Upper lobe of right lung (tissue), 1 donor: ENCODE measurements at places on chromosomes 12 and 14. TPM values are rescaled to one million over a fixed set of nuclear protein-coding genes. Genes with fewer than 3 reads are reported as not detected.

DNA sequence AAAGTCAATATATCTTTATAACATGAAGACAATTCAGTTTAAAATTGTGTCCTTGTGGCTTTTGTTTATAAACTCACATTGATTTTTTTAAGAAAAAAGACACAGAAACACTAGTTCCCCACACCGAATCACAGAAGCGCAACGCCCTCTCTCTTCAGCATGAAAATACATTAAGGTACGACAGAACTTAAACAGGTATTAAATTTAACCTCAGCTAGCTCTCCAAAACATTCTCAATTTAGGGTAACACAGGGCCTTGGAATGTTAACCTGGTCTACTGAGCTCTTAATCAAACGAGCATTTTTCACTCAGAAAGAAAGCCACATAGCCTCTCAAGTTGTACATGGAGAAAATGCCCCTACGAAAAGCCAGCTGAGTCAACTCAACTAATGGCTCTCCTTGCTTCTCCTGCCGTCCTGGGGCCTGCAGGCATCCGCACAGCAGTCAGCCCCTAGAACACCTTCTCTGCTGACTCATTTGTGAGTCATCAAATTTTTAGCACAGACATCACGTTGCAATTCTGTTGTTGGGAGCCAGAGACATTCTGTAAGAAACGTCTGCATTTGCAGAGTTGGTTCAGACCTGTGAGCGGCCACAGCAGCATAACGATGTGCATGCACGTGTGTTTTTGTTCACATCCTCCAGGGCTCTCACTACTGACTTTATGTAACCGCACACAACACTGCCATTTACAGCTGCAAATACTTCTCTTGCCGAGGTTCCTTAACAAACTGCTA, 141.6 kb downstream of the ITPR2 start:
- no peak overlapping the region for H3K4me3 ChIP-seq
- no peak overlapping the region for H3K27ac ChIP-seq
- no peak for DNase-seq

Gene HSPB8
- 70.0 TPM for total RNA-seq

DNA sequence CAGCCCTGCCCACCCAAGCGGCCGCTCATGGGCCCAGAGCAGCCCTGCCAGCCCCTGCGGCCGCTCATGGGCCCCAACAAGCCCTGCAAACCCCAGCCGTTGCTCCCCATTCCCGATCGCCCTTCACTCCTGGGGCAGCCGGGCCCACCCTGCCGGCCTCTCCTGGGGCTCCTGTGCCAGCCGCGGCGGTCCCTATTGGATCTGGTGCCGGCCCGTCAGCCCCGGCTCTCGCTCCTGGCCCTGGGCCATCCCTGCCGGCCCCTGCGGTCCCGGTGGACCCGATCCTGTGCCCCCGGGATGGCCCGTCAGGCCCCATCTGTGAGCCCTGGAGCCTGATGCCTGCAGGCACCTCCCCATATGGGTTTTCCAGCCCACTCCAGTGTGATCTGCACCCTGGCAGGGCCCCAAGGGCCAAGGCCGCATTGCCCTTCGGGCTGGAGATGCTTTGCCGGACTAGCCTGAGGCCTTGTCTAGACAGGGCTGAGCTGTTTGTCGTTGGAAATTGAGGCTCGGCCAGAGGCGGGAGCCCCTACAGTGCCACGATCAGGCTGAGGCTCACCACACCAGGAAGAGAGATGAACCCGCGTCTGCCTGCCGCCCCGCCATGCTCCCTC, 20.3 kb downstream of the FBRSL1 start:
- DNase-seq: no peak
- no peak overlapping the region for H3K27ac ChIP-seq
- H3K4me3 ChIP-seq: no peak overlapping the region

DNA sequence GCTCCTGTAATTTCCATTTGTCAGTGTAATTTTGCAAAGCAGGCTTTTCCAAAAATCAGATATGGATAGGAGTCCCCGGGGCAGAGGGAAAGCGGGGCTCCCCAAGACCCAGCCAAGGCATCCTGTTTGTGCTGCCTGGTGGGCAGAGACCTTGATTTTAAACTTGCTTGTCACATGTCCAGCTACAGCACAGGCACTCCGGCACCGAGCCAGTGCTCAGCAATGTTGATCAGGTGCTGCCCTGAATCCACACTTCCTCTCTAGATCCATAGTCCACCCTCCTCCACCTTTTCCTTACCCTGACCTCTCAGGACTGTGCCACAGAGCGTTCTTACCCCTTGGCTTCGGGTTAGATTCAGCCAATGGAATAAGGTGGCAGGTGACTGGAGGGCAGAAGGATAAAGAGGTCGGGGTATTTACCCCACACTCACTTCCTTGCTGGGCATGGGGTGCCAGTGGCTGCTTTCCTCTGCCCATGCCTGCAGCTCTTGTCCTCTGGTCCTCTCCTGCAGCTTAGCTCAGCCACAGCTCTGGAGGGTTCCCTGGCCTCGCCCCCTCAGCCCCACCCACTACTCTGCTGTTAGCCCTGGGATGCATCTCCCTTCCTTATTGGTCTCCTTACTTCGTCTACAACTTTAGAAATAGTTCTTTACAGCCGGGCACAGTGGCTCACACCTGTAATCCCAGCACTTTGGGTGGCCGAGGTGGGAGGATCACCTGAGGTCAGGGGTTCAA, 80.1 kb downstream of the IRF2BPL start:
- H3K4me1 ChIP-seq: peaks cover 47% of the 10 kb centered on the region
- peak overlapping the region; percentile 84 for H3K27ac ChIP-seq
- H3K27me3 ChIP-seq: no peaks in the 10 kb centered on the region
- no peak overlapping the region for H3K4me3 ChIP-seq
- H3K36me3 ChIP-seq: no peaks in the 10 kb centered on the region
- DNase-seq: peak; percentile 73

Gene MYO1H
- 0.64 TPM for total RNA-seq

DNA sequence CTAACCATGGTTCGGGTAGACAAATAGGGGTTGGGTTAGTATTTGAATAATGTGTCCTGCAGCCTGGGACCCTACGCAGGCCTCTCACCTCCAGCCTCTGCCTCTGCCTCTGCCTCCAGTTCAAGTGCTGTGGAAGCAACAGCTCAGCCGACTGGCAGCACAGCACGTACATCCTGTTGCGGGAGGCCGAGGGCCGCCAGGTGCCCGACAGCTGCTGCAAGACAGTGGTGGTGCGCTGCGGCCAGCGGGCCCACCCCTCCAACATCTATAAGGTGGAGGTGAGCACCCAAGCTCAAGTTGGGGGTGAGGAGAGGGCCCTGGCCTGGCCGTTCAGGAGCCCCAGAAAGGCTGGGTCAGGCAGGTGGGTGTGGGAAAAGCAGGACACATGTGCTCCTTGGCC, 55.9 kb downstream of the TSPAN11 start:
- H3K27me3 ChIP-seq: no peaks in the 10 kb centered on the region
- H3K4me1 ChIP-seq: no peaks in the 10 kb centered on the region
- H3K27ac ChIP-seq: no peak overlapping the region
- no peaks in the 10 kb centered on the region for H3K36me3 ChIP-seq

GRCh38 chr12:130204541-130204953, 42.3 kb downstream of the FZD10 start:
- H3K4me1 ChIP-seq: no peaks in the 10 kb centered on the region
- peaks cover under 1% of the 10 kb centered on the region for H3K27me3 ChIP-seq
- DNase-seq: no peak

DNA sequence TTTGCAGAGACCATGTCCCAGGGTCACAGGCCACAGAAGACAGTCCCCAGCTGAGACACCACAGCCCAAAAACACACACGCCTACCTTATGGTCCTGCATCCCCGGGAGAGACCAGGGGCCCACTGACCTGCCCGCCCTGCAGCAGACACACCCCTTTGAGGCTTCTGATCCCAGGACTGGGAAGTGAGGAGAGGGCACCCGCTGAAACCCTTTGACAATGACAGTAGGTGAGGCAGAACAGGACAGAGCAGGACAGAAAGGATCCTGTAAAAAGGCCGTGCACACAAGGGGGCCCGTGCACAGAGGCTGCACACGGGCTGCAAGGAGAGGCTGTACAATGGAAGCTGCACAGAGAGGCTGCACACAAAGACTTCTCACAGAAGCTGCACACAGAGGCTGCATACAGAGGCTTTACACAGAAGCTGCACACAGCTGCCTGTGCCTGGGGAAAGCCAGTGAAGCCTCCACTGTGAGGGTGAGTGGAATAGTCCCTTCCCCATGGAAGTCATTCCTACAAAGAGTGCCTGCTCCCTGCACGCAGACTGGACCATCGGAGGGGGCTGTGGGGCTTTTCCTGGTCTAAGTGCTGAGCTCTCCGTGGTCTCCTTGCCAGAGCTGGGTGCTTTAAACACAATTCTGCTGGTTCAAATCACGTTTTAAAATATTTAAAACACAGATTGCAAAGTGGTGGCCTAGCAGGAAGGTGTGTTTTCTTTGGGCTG, 16.6 kb upstream of the SFSWAP start:
- H3K36me3 ChIP-seq: no peaks in the 10 kb centered on the region
- no peak overlapping the region for H3K4me3 ChIP-seq
- no peak for DNase-seq

Gene KCNMB4
- total RNA-seq: 6.0 TPM

DNA sequence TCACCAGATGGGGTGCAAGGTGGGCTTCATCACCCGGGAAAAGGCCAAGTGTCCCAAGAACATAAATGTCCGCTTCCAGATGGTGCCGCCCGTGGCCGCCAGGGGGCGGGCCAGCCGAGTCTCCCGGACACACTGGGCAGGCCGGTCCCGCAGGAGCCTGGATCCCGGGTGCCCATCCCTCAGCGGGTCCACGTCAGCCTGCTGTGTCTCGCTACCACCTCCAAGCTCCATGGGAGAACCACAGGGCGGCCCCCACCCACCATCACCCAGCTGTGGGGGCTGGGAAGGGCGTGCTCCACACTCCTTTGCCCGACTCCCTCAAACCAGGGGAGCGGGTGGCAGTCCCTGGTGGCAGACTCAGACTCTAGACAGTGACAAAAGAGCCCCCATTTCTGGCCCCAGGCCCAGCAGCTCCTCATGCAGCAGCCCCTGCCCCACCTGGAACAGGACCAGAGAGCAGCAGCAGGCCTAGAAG, 22.0 kb upstream of the NUDT14 start:
- H3K4me3 ChIP-seq: no peak overlapping the region
- H3K27ac ChIP-seq: no peak overlapping the region
- peaks cover 17% of the 10 kb centered on the region for H3K27me3 ChIP-seq
- H3K36me3 ChIP-seq: no peaks in the 10 kb centered on the region

GRCh38 chr12:29735604-29736003, 48.1 kb downstream of the TMTC1 start:
- no peaks in the 10 kb centered on the region for H3K27me3 ChIP-seq
- H3K36me3 ChIP-seq: no peaks in the 10 kb centered on the region
- no peak for DNase-seq
- H3K4me1 ChIP-seq: no peaks in the 10 kb centered on the region
- no peak overlapping the region for H3K27ac ChIP-seq

DNA sequence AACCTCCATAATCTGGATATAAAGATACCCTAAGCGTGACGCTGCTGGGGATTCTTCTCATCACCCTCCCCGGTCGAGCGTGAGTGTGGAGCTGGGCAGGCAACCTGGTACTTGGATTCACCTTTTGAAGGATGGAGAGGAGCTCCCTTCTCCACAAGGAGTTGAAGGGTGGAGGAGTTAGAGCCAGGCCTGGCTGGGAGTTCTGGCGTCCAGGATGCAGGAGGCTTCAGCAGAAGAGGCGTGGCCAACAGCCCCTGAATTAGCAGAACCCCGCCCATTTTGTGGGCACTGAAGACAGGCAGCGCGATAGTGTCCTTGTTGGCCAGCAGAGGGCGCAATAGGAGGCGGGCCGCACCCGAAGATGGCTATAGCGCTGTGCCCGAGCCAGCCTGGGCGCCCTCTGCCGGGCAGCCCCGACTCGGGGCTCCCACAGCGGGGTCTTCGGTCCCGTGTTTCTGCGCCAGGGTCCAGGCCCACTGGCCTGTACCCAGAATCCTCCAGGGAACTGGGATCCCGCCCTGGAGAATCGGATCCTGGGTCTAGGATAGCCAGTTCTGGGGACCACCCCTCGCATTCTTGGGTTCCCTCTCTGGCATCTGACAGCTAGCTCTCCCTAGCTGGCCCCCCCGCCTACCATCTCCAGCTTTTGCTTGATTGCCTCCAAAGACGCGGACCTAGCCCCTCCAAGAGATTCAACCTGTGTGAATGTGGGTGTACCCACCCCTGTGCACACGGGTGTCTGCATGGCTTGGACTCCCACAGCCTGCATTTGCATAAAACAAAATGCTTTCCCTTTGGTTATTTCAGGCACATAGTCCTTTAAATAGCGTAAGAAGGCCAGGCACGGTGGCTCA, 26.0 kb upstream of the SMUG1 start:
- peaks cover 34% of the 10 kb centered on the region for H3K27me3 ChIP-seq
- H3K4me1 ChIP-seq: peaks cover 29% of the 10 kb centered on the region
- no peak overlapping the region for H3K27ac ChIP-seq
- no peak overlapping the region for H3K4me3 ChIP-seq
- DNase-seq: peak; percentile 92

Gene KRT80
- total RNA-seq: 8.6 TPM

Gene CLEC4C
- total RNA-seq: not detected

DNA sequence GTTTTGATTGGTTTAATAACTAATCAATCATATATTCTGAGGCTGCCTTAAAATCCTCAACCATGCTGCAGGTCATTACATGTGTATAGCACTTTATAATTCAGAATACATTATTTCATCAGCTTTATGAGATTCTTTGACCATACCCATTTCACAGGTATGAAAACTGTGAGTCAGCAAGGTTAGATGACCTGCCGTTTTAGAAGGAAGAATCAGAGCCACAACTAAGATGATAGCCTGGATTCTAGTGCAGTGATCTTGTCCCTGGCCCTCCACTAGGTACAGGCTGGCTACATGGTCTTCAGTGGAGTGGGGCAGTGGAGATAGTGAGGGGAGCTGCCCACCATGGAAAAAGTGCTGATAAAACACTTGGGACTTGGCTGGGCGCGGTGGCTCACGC, 154.4 kb upstream of the MAX start:
- no peaks in the 10 kb centered on the region for H3K27me3 ChIP-seq
- no peak overlapping the region for H3K27ac ChIP-seq
- H3K36me3 ChIP-seq: no peaks in the 10 kb centered on the region
- no peaks in the 10 kb centered on the region for H3K4me1 ChIP-seq

DNA sequence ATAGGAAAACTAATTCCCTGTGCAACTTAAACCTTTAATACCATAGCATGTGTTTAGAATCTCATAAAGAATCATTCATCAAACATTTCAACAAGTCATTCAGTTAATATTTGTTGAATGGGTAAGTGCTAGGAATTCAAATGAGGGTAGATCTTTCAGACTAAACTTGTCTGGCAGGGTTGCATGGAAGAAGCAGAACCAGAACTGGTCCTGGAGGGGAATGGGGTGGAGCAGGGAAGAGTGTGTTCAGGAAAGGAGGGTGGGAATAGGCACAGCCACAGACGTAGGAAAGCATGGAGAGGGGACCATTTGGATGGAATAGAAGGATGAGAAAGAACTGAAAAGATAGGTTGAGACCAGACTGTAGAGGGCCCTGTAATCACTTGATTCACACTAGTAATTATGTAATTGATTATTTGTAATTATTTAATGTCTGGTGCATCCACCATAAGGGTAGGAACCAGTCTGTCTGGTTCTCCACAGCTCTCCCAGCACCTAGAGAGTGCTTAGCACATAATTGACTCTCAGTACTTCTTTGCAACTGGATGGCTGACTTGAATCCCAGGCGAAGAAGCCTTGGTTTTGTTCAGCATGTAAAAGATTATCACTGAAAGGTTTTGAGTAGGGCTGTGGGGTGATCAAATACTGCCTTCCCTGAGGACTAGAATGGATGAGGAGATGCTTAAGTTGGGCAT, 3.0 kb upstream of the MAP3K9 start:
- no peak overlapping the region for H3K27ac ChIP-seq
- H3K36me3 ChIP-seq: no peaks in the 10 kb centered on the region
- H3K4me3 ChIP-seq: no peak overlapping the region
- DNase-seq: no peak
